Stimulated activated CD8-positive, alpha-beta memory T cell treated with anti-CD3 and anti-CD28 coated beads, Interleukin-12 subunit alpha, Interleukin-12 subunit beta, amount 100 ng/mL, for 1 hour (primary cell): ENCODE measurements at places on chromosomes 5 and 9.

DNA sequence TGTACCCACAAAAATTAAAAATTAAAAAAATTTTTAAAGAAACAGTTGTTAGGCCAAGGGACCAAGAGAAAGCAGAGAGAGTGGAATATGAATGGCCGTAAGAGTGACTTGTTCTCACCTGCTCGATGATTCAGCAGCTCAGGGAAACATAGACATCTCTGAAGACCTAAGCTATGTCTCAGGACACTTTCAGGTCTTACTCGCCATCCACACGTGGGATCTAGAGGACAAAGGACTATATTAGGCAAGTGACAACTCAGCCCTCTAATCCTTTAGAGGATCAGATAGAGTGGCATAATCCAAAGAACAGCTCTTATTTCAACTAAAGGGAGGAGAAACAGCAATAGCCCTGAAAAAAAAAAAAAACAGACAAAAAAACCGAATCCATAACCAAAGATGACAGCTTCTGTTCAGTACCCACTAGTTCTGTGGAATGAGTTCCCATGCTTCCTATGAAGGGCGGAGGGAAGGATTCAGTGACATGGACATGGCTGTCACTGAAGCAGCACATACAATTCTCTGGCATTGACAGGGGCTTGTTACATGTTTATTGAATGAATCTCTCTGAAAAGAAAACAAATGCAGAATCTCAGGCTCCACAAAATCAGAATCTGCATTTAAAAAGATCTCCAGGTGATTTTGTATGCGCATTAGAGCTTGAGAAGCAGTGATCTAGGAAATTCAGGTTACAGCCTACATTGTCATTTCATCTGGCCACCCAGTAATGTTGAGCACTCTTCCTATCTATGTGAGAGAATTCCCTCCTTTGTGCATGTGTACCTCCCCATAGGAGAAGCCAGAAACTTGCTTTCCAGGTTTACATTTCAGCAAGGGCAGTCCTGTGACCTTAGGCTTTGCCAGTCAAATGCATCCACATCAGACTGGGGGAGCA is 96.0 kb downstream of the KIAA1958 start:
- no peak for DNase-seq

GRCh38 chr5:71899865-71900342 is 180.8 kb downstream of the CARTPT start:
- no peak for DNase-seq

GRCh38 chr5:852431-853401 is 1.9 kb upstream of the ZDHHC11 start:
- DNase-seq, result no peak

DNA sequence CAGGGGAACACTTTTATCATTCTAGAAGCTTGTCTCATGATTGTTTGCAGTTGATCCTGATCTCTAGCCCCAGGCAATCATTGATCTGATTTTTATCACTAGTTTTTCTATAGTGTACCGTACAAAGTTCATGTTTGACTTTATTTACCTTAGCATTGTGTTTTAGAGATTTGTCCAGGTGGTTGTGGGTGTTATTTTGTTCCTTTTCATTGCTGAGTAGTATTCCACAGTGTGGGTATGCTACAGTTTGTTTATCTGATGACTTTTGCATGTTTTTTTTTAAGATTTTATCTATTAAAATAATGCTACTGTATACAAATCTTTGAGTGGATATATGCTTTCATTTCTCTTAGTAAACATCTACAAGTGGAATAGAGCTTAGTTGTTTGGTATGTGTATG is 26.2 kb downstream of the ZNF131 start:
- no peak for DNase-seq

DNA sequence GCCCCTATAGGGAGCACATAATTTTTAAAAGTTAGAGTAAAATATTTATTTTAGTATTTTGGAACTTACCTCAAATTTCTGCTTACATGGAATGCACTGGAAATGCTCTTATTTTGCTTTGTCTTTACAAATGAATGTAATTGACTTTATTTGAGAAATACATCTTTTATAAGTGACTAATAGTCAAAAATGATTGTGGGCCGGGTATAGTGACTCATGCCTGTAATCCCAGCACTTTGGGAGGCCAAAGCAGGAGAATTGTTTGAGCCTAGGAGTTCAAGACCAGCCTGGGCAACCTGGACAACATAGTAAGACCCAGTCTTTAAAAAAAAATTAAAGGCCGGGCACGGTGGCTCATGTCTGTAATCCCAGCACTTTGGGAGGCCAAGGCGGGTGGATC is 5.8 kb downstream of the HMGCR start:
- no peak for DNase-seq

DNA sequence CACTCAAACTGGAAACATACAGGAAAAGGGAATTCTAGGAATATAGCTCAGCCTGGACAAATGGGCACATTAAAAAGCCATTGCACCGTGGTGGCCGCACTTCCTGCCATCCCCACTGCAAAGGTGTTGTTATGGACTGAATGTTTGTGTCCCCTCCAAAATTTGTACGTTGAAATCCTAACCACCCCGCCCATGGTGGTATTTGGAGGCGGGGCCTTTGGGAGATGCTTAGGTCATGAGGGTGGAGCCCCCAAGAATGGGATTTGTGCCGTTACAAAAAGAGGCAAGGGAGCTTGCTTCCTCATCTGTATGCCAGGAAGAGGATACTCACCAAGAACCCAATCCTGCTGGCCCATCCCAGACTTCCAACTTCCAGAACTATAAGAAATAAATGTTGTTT is 1.1 kb upstream of the CMBL start:
- no peak for DNase-seq

DNA sequence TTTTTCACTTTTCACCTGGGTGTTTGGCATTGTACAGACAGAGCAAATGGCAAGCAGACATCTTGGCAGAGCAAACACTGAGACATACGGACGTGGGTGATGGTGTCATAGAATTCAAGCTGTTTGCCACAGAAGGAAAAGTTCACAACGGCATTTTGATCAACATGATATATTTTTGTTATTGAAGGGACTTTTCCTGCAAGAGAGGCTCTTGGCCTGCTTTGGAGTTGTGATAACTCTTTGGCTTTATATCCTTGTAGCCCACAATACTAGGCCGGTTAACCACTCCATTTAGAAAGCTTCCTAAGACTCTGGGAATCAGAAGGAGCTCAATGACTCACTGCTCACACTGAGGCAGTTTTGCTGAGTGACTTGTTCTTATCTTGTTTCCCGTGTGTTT is 1038.3 kb downstream of the TLE1 start:
- DNase-seq, result no peak

GRCh38 chr5:538801-539468 is 14.7 kb upstream of the SLC9A3 start:
- no peak for DNase-seq

DNA sequence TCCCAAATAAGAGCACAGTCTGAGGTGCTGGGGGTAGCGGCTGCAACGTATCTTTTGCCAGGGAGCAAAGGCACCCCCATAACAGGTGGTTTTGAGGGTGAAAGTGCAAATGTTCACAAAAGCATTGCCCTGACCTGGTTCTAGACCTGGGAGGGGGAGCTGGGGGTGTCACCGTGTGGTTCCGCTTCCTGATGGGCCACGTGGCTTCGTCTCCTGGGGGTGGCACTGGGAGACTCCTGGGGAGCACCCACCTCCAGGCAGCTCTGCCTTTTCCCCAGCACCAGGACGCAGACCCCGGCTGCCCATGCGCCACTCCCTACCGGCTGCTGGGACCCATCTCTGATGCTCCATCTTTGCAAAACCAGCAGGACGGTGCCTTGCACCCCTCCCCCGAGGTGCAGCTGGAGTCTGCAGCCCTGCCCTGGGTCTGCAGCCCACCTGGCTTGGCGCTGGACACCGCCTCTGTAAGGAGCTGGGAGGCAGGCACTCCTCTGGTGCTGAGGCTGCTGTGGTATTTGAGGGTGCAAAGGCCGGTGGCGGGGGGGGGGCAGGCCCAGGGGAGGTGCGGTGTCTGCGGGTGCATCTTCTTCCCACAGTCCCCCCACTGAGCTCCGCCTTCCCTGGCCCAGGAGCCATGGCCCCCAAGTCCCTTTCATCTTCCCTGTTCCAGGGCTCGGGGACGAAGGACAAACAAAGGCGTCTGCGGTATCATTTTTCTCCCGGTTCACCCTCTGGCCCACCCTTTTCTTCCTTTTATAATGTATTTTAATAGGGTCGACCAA is 29.8 kb upstream of the RXRA start:
- DNase-seq, result no peak

DNA sequence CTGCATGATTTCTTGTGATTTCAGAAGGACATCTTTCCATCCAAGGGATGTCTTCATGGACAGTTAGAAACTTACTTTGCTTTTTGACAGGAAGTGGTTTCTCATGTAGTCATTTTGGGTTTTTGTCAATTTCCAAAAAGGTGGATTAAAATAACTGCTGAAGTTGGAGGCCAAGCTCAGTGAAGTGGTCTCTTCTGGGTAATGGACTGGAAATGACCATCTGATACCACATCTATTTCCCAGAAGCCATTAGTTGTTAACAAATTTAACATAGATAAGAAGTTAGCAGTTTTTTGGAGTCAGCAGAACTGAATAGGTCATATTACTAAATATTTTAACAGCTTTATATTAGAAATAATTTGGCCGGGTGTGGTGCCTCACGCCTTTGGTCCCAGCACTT is 86.2 kb upstream of the MYO10 start:
- no peak for DNase-seq

GRCh38 chr9:27473111-27473529 is 51.0 kb upstream of the IFNK start:
- DNase-seq, result no peak

DNA sequence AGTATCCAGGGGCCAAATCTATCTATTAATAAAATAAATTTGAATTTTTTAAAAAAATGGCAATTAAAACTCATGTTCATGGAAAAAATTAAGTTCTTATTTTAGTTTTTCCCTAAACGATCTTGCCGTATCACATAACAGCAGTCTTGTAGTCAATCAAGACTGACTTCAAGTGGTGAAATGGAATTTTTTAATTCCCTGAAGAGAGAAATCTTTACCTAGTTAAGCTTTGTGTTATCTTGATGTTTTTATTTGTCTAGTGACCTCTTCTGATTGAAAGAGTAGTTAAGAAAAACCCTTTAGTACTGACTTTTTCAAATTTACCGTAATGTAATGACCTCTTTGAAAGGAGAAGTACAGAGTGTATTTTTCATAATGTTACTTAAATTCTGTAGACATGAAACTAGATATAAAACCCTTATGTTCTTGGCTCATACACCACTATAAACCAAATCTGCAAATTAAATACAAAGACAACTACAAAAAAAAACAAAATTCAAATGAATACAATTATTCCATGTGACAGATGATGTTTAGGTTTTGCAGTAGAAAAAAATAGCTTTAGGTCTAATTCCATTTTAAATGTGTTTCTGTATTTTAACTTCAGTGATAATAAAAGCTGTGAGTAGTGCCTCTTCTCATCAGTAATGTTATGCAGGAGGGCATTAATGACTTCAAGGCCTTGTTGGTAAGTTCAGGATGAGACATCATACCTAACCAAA is 19.8 kb downstream of the TGFBR1 start:
- no peak for DNase-seq

DNA sequence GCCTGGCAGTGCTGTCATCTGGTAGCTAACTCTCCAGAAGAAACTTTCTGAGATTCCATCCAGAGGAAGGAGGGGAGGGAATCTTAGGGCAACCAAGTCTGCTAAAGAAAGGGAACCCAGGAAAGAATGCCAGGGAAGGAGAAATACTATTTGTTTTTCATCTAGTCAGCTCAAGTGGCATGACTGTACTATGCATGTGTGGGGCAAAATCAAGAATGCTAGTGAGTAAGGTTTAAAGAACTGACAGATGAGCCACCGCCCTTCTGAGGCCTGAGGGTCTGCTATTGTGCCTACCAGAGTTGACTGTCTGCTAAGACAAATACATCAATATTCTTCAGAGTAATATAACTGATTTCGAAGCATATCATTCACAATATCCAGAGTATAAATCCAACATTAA is 204.2 kb downstream of the SLC12A2 start:
- DNase-seq, result no peak

GRCh38 chr5:1782385-1783215 is 17.0 kb downstream of the MRPL36 start:
- no peak for DNase-seq

GRCh38 chr5:170296935-170297588 is 515 bp downstream of the LCP2 start:
- DNase-seq, result no peak

DNA sequence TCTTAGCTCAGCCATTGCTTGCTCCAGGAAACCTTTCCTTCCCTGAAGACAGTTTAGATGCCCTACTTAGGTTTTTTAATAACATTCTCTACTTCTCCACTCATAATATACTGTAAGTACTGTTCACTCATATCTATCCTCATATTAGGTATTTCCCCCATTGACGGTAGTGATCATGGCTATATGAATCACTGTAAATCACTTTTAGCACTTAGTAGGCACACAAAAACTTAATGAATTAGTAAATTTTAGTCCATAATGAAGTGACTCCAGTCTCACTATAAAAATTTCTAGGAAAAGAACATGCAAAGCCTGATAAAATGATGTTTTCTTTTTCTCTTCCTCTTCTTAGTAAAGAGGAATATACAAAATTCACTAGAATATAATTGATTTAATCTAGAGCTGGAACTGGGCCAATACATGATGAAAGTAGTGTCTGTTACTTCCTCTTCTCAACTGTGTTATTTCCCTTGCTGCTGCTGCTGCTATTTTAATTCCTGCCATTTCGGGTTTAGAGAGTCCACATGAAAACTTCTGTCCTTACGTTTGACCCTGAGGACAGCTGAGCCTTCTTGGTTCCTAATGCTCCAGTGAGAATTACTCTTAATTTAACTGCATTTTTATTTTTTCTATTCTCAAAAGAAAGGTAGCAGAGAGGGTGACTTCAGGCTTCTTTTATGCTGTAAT is 73.5 kb downstream of the LNPEP start:
- no peak for DNase-seq

- no peak for DNase-seq
Observed at GRCh38 chr5:19536387-19536786, 451.6 kb downstream of the CDH18 start.

DNA sequence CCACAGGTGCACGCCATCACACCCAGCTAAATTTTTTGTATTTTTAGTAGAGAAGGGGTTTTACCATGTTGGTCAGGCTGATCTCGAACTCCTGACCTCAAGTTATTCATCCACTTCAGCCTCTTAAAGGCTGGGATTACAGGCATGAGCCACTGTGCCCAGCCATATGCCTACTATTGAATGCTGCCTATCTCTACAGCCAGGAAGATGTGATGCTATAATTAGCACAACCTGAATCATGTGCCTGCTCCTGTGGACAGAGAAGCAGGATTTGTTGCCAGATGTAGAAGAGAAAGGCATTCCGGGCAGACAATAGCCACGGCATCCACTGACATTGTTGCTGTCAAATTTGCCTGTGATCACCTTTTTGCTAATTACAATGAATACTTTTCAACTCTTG is 24.4 kb upstream of the MLLT3 start:
- DNase-seq, result no peak

GRCh38 chr9:28365728-28366127 is 792.4 kb upstream of the C9orf72 start:
- no peak for DNase-seq

GRCh38 chr5:112958093-112959088 is 18.2 kb upstream of the DCP2 start:
- no peak for DNase-seq
